ENCODE measurements at places on chromosomes 1 and 21. TPM values are rescaled to one million over a fixed set of nuclear protein-coding genes. Genes with fewer than 3 reads are reported as not detected.

GRCh38 chr1:65804584-65804983 lies 11.9 kb downstream of the PDE4B start:
- H3K27me3 ChIP-seq, result no peaks in the 10 kb centered on the region
- no peak overlapping the region for H3K27ac ChIP-seq
- no peak for DNase-seq
- H3K4me3 ChIP-seq, result no peak overlapping the region
- no peaks in the 10 kb centered on the region for H3K4me1 ChIP-seq

DNA sequence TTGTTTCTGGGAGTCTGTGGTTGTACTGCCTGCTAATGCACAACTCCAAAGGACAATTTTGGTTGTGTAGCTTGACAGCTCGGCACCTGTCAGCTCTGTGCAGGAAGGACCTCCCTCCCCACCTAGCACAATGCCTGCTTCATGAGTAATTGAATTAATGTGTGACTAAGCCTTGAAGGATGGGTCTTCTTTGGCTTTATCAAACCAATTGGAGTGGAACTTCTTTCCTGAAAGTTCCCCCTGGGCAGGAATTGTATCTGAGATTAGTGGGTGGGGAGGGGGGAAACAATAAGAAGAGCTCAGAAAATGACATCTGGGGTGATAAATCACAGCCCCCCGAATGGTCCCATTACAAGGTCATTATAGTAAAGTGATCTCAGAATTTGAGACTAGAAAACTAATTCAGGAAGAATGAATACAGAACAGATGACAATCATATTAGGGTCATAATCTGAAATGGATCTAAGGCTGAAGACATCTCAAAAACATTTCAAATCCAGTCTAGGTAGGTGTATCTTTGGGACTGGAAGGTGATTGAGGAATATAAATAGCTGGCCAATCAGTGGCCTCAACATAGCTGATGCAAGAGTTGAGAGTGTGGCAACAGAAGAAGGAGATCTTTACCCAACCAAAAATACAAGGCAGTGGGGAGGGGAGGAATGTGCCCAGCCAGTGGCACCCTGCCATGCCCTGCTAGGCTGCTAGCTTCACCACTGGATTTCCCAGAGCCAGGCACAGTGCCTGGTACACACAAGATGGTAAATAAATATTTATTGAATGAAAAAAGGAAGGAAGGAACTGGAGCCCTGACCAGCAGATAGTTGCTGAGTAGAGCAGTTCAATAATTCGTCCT lies 10.1 kb upstream of the SESN2 start:
- no peak for DNase-seq
- H3K4me1 ChIP-seq, result peaks cover 38% of the 10 kb centered on the region
- peak overlapping the region; percentile 2 for H3K4me3 ChIP-seq
- H3K36me3 ChIP-seq, result no peaks in the 10 kb centered on the region
- H3K27me3 ChIP-seq, result no peaks in the 10 kb centered on the region

DNA sequence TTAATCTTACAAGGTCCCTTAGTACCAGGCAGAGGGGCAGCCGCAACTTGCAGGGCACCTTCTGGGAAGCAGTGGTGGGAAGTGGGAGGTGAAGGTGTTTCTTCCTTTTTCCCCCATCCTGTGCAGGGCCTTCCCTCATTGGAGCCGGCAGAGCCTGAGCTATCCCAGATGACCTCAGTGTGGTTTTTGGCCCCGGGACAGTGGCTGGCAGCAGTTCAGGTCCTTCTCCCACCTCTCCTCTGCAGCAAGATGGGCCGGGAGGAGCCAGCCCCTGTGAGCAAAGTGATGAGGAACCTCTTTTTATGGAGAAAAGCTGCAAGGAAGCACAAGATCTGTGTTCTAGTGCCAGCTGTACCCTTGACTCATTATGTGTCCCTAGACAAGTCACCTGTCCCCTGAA lies 6.8 kb downstream of the PFKFB2 start:
- no peaks in the 10 kb centered on the region for H3K27me3 ChIP-seq
- no peaks in the 10 kb centered on the region for H3K4me1 ChIP-seq
- no peak for DNase-seq
- H3K27ac ChIP-seq, result no peak overlapping the region
- H3K4me3 ChIP-seq, result no peak overlapping the region

DNA sequence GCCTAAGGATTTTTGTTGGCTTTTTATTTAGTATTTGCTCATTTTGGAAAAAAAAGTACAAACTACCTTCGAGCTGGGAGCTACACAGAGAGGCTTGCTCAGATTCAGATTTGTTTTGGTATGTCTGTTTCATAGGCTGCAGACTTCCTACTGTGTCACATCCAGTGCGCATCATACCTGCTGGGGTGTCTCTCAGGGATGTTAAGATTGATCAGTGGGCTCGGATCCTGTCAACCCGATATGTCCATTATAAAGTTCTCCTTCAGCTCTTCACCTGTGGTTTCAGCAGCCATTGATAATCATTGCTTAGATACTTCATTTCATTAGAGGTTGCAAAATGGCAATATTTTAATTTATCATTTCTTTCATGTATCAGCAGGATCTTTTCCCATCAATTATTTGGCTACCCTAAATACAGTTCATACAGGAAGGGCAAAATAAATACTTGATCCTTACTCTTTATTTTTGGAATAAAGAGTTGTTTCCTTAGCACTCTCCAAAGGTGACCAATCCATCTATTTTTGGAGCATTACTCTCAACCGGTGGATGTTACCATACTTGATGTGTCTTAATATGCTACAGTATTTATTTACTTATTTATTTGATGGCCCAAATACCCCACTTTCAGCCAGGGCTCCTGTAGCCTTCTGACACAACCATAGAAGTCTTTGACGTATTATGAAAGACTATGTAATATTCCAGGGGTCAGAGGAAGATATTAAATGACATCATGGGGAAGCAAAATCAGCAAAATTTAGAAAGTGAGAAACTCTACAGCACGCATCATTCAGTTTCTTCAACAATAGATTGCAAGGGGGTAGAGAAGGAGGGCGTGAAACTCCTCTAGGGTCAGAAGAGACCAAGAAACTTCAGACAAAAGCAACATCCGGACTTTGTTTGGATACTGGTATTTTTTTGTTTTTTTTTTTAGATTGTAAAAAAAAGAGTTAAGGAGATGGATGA lies 55.3 kb upstream of the HNRNPU start:
- peak overlapping the region; percentile 77 for H3K4me3 ChIP-seq
- no peak for DNase-seq
- no peaks in the 10 kb centered on the region for H3K36me3 ChIP-seq
- no peak overlapping the region for H3K27ac ChIP-seq
- H3K4me1 ChIP-seq, result peaks cover 6% of the 10 kb centered on the region
- H3K27me3 ChIP-seq, result peaks cover 2% of the 10 kb centered on the region

DNA sequence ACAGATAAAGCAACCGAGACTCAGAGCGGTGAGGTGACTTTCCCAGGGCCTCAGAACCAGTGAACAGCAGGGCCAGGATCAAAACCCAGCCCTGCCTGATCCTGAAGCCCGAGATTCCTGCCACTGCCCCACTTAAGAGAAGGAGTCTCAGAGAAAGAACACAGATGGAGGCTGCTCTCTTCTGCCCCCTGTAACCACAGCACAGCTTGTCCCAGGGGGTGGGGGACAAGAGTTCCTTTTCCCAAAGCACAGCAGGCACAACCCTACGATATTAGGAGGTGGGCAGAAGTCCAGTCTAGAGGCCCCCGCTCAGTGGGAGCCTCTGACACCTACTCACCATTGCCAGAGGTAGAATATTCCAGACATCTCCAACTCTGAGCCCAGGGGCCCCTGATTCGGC lies 24.0 kb upstream of the VWA5B1 start:
- no peaks in the 10 kb centered on the region for H3K27me3 ChIP-seq
- no peaks in the 10 kb centered on the region for H3K36me3 ChIP-seq
- H3K4me1 ChIP-seq, result no peaks in the 10 kb centered on the region
- no peak overlapping the region for H3K27ac ChIP-seq

DNA sequence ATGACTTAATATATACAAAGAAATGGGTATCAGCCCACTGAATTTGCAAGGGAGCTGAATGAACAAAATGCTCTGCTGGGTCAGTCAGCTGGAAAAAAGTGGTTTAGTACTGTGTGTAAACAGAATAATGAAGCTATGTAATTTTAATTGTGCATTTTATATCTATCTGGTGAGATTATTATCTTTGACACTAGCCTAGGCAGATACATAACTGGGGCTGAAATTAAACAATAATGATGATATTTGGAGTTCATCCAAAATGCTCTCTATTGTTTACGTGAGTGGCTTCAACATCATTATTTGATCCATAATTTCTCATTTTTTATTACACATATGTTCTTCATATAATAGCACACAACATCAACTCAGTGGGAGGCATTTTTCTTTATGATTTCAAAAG lies 208.5 kb upstream of the SNX7 start:
- H3K27ac ChIP-seq, result no peak overlapping the region
- no peaks in the 10 kb centered on the region for H3K27me3 ChIP-seq
- H3K36me3 ChIP-seq, result no peaks in the 10 kb centered on the region
- no peak overlapping the region for H3K4me3 ChIP-seq
- H3K4me1 ChIP-seq, result no peaks in the 10 kb centered on the region

Gene SMIM1
- total RNA-seq, result 2.9 TPM

Gene ZBTB18
- 58.4 TPM for total RNA-seq

Measured in T-cell (primary cell).